ENCODE measurements at places on chromosomes 6 and 20. TPM values are rescaled to one million over a fixed set of nuclear protein-coding genes. Genes with fewer than 3 reads are reported as not detected.

PTGIS gene
- not detected for polyA plus RNA-seq

CD93 gene
- polyA plus RNA-seq = 0.55 TPM

ZBTB46 gene
- 0.09 TPM for polyA plus RNA-seq

PSORS1C1 gene
- not detected for polyA plus RNA-seq

CAGE1 gene
- polyA plus RNA-seq = 0.05 TPM

PAK5 gene
- polyA plus RNA-seq = not detected

PPIL6 gene
- polyA plus RNA-seq = 0.35 TPM

ADAM33 gene
- not detected for polyA plus RNA-seq

FHL5 gene
- not detected for polyA plus RNA-seq

KCNK5 gene
- polyA plus RNA-seq = 0.17 TPM

CPXM1 gene
- not detected for polyA plus RNA-seq

SS18L1 gene
- polyA plus RNA-seq = 0.71 TPM

RIN2 gene
- not detected for polyA plus RNA-seq

DEF6 gene
- polyA plus RNA-seq = 77.3 TPM

SIRPB2 gene
- not detected for polyA plus RNA-seq

ABHD16B gene
- polyA plus RNA-seq = not detected

SPATS1 gene
- polyA plus RNA-seq = not detected

STK38 gene
- 54.3 TPM for polyA plus RNA-seq

MYH7B gene
- 0.32 TPM for polyA plus RNA-seq

ZSCAN23 gene
- not detected for polyA plus RNA-seq

PTCRA gene
- polyA plus RNA-seq = not detected

SLPI gene
- not detected for polyA plus RNA-seq

HRH3 gene
- polyA plus RNA-seq = not detected

TRIM10 gene
- not detected for polyA plus RNA-seq

UBE2C gene
- polyA plus RNA-seq = 0.36 TPM

CCM2L gene
- polyA plus RNA-seq = not detected

OLIG3 gene
- polyA plus RNA-seq = not detected

GINM1 gene
- polyA plus RNA-seq = 26.1 TPM

MCHR2 gene
- polyA plus RNA-seq = not detected

PBOV1 gene
- not detected for polyA plus RNA-seq

CLVS2 gene
- not detected for polyA plus RNA-seq

CRISP3 gene
- polyA plus RNA-seq = not detected

FAM83D gene
- polyA plus RNA-seq = 0.93 TPM

C6orf141 gene
- not detected for polyA plus RNA-seq

RAET1G gene
- polyA plus RNA-seq = not detected

RBPJL gene
- polyA plus RNA-seq = not detected

VWA7 gene
- 1.00 TPM for polyA plus RNA-seq

MAP3K5 gene
- 26.3 TPM for polyA plus RNA-seq

KIAA1755 gene
- not detected for polyA plus RNA-seq

FOXA2 gene
- polyA plus RNA-seq = not detected

SCRT2 gene
- polyA plus RNA-seq = not detected

SLC25A27 gene
- not detected for polyA plus RNA-seq

MYT1 gene
- polyA plus RNA-seq = not detected

HMGN4 gene
- polyA plus RNA-seq = 154 TPM

All from CD4-positive, alpha-beta memory T cell (primary cell).